ENCODE measurements at places on chromosomes 5 and 9.

GRCh38 chr5:91183743-91184142, 199.4 kb downstream of the ARRDC3 start:
- DNase-seq = no peak

DNA sequence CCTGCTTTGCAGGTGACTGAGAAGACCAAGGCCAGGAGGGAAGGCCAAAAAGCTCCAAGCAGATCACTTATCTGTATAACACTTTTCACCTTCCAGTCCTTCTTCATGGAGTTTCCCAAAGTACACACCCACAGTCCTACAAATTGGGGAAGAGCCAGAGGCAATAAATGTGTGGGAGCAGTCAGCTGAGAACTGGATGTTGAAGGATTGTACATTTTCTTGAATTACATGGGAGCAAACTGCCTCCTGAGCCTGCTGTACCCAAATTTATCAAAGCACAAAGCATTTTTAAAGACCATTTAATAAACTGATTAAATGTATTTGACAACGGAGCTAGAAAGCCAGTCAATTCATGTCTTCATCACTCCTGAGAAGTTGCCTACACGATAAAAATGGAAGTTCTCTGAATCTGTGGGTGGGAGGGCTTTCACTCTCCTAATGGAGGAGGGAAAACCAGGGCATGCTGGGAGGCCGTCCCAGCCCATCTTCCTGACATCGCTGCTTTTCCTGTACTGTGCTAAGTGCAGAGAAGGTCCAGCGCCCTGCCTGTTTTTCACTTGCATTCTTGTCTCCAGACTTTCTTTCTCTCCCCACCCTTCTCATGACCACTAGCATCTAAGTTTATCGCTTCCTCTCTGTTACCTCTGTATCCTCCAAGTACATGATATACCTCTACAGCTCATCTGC, 79.0 kb downstream of the KCNIP1 start:
- DNase-seq = no peak

- no peak for DNase-seq
These were observed 970.3 kb upstream of the ARRDC3 start for GRCh38 chr5:92353107-92354030.

DNA sequence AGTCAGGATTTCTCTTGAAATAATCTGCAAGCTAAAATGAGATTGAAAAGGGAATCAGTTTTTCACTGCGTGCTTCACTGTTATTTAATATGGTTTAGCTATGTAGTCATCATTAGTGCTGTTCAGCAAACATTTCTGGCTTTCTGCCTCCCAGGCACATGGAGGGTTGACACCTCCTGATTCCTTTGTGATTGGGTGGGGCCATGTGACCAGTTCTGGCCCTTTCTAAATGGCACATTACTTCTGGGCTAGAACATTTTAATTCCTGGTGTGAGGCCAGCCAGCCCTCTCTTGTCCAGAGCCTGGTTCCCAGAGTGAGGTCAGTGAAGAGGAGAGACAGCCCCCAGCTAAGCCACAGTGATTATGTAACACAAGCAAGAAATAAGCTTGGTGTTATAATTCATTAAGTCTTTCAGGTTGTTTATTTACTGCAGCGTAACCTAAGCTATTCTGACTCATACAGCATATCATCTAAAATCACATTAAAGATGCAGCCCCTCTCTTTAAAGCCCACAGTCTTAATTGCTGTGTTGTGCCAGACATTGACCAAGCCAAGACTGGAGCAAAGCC, 17.4 kb upstream of the ARSI start:
- no peak for DNase-seq

- no peak for DNase-seq
These were observed 299.7 kb downstream of the NPR3 start for GRCh38 chr5:33010846-33011245.

GRCh38 chr5:10420932-10421331, 20.7 kb upstream of the ROPN1L start:
- no peak for DNase-seq

DNA sequence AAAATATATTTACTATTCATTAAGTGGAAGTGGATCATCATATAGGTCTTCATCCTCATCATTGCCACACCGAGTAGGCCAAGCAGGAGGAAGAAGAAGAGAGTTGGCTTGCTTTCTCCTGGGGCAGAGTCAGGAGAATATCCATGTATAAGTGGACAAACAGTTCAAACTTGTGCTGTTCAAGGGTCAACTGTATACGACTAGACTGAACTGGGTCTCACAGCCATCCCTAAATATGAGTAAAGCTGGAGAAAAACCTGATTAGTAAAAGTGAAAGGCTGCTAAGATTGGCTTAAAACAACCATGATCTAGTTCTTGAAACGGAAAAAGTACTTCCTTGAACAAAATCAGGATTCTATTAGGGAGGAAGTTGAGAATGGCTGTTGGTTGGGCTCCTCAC, 276.7 kb upstream of the ADRA1B start:
- no peak for DNase-seq

- DNase-seq = no peak
These were observed 13.5 kb downstream of the SH3TC2 start for GRCh38 chr5:149049371-149049781.

GRCh38 chr5:109455598-109456096, 45.9 kb upstream of the PJA2 start:
- DNase-seq = no peak

DNA sequence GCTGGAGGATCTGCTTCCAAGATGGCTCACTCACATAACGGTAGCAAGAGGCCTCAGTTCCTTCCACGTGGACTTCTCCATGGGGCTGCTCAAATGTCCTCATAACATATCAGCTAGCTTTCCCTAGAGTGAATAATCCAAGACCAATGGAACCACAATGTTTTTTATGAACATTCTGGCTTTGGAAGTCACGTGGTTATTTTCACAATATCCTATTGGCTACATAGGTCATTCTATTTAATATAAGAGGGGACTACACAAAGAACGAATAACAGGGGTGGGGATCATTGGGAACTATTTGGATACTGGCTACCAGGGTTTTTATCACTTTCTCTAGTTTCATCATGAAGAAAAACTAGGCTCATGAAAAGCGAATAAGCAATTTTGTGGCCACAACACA, 81.4 kb downstream of the ZNF622 start:
- DNase-seq = no peak

GRCh38 chr5:129496864-129497595, 36.9 kb downstream of the ADAMTS19 start:
- no peak for DNase-seq

DNA sequence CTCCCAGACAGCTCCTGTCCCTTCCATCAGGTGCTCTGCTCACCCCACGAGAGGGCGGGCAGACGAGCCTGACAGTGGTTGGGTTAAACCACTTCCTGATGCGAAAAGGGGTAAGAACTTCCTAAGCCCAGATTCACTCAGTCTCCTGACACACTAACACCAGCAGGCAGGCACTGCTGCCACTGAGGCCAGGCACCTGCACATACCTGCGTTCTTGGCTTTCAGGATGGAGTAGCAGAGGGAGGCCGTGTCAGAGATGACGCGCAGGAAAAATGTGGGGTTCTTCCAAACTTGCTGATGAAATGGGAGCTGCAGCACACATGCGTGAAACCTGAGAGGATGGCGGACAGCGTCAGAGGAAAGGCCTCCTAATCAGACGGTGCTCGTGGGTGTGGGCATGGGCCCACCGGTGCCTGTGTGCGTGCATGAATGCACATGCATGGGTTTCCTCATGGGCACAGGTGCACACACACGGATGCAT, 29.9 kb downstream of the SLC6A18 start:
- no peak for DNase-seq

DNA sequence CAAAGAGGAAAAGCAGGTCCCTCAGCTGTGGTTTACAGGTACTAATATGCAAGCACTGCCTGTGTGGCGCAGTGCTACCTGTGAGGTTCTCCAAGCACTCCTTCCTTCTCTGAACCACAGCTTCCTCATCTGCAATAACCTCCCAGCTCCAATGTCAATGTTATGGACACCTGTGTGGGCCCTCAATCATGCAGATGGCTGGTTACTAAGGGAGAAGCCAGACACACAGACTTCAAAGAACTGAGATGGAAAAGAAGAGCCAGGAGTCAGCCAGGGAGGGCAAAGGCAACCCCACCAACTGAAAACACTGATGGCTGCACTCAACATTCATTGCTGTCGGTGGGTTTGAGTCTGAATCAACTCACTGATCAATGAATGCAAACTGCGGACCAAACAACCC, 77.7 kb downstream of the NR6A1 start:
- no peak for DNase-seq

DNA sequence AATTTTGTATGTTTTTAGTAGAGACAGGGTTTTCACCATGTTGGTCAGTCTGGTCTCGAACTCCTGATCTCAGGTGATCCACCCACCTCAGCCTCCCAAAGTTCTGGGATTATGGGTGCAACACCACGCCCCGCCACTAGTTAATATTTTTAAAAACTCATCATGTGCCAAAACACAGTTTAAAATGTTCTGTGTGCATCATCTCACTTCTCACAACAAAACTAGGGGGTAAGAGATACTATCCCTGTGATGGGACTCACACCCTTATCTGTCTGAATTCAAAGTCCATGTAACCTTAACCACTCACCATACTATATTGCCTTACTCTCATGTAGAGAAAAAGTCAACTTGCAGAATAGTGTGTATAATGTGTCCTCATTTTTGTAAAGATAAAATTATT, 2.6 kb downstream of the PKD2L2 start:
- no peak for DNase-seq

- no peak for DNase-seq
These were observed 62.2 kb downstream of the RNF38 start for GRCh38 chr9:36337865-36338264.

- peak; percentile 22 for DNase-seq
These were observed 52.9 kb downstream of the LRSAM1 start for GRCh38 chr9:127503947-127504886.

- no peak for DNase-seq
These were observed 5.0 kb downstream of the NSMF start for GRCh38 chr9:137454145-137454596.

DNA sequence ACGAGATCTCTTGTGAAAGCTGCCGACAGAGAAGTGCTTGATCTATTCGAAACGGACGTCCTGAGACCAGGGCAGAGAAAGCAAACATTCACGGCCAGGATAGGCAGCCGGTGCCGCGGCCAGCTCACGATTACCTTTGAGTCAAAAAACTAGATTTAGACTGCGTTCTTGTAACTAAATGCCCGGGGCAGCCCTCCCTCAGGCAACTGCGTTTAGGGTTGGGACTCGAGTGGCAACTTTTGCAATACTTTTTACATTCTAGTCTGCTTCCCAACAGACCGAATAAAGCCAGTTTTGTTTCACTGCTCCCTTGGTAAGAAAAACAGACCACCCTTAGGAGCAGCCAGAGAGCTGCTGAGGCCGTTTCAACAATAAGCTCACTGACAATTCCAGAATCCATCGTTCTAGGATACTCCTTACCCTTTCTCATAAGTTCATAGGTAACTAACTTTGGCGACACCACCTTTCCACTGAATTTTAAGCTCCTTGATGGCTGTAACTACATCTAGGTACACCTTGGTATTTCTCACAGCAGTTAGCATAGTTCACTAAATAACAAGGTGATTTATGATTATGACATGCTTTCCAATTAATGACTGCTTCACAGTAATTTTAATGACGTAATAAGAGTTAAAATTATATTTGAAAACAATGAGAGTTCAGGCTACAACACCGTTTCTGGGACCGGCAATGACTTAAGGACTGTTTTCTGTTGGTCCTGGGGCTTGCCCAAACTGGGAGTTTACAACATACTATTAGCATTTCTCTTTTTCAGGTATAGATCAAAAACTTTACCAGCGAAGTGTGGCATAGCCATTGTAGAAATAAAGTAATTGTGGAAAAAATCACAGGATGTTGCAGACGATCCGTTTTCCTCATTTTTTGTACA, 899 bp upstream of the RAPGEF6 start:
- no peak for DNase-seq

- no peak for DNase-seq
These were observed 32.7 kb upstream of the ADRA1B start for GRCh38 chr5:159883522-159883950.

DNA sequence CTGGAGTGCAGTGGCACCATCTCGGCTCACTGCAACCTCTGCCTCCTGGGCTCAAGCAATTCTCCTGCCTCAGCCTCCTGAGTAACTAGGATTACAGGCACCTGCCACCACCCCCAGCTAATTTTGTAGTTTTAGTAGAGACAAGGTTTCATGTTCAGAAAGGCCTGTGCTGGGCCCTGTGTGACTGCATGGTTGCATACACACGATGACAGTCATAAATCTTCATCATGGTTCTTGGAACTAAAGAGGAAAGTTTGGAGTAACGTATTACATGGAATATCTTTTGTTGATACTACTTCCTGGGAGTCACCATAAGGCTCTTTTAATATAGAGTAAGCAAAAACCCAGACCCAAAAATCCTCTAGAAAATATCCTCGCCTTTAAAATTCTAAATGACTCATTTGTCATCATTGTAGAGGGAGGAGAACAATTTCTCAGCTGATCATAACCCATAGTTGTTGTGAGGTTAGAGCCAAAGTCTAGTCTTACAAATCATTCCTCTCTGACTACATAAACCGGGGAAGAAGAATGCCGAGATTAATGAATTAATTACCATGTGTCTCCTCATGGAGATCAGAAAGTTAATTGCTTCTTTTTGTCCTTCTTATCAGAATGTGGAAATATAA, 47.0 kb downstream of the KLF9 start:
- DNase-seq = no peak

GRCh38 chr5:181203777-181204112, 1.3 kb downstream of the TRIM7 start:
- DNase-seq = no peak

GRCh38 chr5:55222985-55223811, 3.9 kb downstream of the MCIDAS start:
- no peak for DNase-seq

DNA sequence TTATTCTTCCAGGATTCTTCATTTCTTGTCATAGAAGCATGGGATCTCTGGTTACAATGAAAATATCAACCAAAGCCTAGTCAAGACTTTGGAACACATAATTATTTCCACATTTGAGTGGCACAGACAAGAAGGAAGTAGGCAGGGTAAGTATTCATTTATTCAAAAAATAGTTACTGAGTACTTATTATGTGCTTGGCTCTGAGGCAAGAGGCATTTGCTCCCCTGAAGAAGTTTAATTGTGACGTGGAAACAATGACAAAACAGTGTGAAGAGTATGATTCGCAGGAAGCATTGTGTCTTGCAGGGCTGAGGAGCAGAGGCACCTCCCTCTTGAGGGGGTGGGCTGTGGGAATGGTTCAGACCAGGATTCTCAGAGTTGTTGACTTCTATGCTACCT, 45.0 kb upstream of the TNFSF15 start:
- DNase-seq = no peak

DNA sequence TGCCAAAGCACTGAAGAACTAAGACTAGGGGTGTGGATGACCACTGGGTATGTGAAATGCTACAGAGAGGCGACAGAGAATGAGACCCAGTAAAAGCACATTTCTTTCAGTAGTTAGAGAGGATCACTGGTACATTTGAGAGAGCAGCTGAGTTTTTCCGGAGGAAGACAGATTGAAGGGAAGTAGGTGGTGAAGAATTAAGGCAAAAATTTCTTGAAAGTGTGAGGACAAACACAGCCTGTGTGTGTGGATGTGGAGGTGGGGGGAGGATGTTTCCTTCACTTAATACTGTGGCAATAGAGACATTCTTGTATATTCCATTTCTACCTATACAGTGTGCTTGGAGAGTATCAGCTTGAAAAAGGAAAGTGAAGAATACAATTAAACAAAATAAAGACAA, 871.2 kb upstream of the DMAC1 start:
- no peak for DNase-seq

Measured in NCI-H524 treated with DMSO at 0.1 percent for 48 hours (cell line).